Jurkat, Clone E6-1 (cell line): ENCODE measurements at places on chromosomes 1 and 21.

DNA sequence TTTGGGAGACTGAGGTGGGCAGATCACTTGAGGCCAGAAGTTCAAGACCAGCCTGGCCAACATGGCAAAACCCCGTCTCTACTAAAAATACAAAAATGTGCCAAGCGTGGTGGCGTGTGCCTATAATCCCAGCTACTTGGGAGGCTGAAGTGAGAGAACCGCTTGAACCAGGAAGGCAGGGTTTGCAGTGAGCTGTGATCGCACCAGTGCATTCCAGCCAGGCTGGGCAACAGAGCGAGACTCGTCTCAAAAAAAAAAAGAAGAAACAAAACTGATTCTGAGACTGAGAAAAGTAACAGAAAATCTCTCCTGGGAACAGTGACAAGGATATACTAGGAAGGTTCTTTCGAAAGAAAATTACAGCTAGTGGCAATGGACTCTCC, 20.9 kb downstream of the USP48 start:
- DNase-seq = no peak

- no peak for DNase-seq
Observed at GRCh38 chr1:111955755-111956154, 33.7 kb downstream of the KCND3 start.

GRCh38 chr1:150615346-150616201, 13.8 kb downstream of the ENSA start:
- peak; percentile 29 for DNase-seq

DNA sequence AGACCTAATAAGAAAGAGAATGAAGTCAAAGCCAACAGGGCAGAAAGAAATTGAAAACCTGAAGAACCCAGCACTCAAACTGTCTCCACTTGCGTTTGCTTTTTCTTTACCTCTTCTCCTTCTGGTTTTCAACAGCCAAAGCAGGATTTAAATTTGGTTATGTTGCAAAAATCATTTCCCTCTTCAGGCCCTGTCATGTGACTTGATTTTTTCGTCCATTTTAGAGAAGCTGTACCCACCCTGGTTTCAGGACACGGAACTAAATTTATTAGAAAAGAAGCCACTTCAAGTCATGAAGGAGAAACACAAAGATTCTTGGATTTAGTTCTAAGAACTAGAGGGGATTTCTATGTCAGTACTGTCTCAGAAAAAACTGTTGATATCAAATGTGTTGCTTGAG, 1.0 kb upstream of the SYNJ1 start:
- no peak for DNase-seq

- DNase-seq = peak; percentile 71
Observed at GRCh38 chr1:24586970-24587820, 31.3 kb downstream of the NCMAP start.
